Astrocyte of the cerebellum (primary cell): ENCODE measurements at places on chromosomes 6 and 20.

- no peak for DNase-seq
Measured at GRCh38 chr6:118525913-118526780, 21.9 kb upstream of the PLN start.

DNA sequence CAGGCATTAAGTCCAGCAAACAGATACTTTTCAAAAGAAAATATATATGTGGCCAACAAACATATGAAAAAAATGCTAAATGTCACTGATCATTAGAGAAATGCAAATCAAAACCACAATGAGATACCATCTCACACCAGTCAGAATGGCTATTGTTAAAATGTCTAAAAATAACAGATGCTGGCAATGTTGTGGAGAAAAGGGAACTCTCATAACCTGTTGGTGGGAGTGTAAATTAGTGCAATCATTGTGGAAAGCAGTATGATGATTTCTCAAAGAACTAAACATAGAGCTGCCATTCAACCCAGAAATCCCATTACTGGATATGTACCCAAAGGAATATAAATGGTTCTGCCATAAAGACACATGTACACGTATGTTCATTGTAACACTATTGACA is 20.6 kb downstream of the KCNQ5 start:
- no peak for DNase-seq

- no peak for DNase-seq
Measured at GRCh38 chr20:13515796-13516558, 122.8 kb downstream of the TASP1 start.

GRCh38 chr6:13287104-13287503 is 41.2 kb downstream of the TBC1D7 start:
- no peak for DNase-seq

DNA sequence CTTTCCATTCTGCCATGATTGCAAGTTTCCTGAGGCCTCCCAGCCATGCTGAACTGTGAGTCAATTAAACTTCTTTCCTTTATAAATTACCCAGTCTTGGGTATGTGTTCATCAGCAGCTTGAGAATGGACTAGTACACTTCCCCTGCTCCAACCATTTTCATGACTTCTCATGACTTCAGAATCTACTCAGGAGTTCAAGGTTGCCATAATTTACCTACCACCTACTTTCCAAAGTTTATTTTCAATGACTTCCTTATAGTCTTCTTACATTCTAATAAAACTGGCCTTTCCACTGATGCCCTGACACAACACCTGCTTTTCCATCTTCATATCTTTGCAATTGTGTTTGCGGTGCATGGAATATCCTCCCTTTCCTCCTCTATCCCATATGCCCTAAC is 31.2 kb upstream of the PKIB start:
- no peak for DNase-seq

DNA sequence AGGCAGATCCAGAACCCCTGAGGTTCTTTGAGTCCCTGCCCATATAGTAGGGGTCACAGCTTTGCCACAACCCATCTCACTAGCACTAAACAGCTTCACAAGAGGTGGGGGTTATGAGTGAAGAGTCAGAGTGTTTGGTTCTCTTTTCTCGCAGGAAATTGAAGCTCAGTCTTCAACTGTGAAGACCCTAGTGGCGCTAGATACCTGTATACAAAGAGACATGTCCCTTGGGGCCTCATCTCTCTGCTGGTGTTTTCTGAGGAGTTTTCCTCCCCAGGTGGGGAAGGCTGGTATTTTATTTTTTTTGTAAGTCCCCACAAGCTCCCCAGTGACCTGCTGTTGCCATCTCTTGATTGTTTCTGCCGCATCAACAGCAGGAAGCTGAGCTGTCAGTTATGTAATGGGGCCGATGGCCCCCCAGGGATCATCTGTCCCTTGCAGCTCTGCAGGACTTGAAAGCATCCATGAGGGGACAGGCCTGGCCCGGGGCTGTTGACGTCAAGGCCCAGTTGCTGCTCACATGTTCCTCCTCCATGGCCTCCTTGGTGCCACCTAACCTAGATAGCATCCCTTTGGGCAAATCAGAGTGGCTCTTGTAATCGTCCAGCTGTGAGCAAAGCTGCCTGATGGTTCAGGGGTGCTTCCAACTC is 23.1 kb downstream of the STK35 start:
- DNase-seq: no peak

DNA sequence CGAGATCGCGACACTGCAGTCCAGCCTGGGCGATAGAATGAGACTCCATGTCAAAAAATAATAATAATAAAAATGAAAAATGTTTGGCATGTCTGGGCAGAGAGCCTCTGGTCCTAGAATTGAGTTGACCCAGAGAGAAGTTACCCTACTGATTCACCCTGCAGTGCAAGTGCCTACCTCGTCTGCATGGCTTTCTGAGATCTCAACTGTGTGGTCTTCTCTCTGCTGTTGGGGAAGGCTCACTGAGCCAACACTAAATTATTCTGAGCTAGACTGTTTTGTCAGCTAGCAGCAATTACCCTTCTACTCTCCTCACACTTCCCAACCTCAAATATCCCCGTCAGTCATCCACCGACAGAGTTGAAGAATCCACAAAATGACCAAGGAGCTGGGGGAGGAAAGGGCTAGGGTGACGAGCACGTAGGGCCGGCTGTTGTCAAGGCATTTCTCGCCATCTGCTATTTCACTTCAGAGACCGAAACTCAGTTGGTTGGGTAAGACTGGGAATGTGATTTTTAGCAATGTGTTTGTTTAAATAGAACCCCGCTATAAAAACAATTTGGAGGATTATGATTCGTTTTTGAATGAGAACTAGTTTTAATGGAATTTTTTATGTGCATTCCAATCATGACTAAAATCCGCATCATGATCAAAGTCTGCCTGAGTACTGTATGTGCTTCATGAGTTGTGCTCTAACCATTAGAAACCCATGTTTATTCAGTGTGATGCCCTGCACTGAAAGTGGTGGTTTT is 9.4 kb downstream of the MAS1 start:
- DNase-seq: peak; percentile 57

- no peak for DNase-seq
Measured at GRCh38 chr6:13178107-13178506, 150.2 kb downstream of the TBC1D7 start.
